ENCODE measurements at places on chromosomes 7 and 10.
A peak's percentile ranks its signal among the peaks of the same experiment; 100 is the strongest.

- no peak for DNase-seq
Observed at GRCh38 chr7:412313-412710, 107.3 kb downstream of the PDGFA start.

GRCh38 chr10:43395571-43396060, 13.4 kb downstream of the HNRNPF start:
- DNase-seq: peak; percentile 20

DNA sequence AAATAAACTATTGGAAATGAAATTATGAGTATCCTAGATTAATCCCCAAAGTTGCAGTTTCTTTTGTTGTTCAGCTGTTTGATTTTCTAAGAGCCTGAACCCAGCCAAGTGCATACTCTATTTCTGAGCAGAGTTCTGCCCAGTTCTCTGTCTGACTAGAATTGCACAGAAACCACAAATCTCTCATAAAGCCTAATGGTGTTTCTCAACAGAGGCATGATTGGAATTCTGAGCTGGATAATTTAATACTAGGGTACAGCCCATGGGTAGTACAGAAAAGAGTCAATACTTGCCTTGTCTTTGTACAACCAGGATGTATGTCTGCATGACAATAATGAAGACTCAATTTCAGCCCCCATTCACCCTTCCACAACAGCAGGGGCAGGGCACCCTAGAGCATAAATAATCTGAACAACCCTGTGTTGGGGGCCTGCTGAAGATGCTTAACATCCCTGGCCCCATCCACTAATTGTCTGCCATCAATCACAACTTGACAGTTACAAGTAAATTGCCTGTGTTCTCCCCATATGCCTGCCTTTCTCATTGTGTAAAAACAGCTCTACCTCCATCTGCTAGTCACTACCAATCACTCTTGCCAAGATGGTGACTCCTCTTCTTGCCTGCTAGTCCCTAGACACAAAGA, 114.4 kb downstream of the NPSR1 start:
- DNase-seq: no peak

DNA sequence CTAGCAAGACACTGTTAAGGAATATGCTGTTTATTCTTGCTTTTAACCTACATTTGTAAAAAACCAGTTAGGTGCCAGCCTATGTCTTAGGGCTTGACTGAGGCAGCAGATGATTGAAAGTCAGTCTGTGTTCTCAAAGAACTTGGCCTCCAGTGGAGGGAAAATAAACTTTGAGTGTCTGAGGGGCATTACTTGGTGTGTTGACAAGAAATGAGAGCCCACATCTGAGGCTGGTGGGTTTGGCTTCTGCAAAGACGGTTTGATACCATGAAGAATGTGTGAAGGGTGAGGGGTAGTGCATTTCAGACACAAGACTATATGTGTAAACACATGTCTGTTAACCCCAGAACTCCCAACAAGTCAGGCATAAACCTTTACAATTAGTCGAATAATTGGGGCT, 28.5 kb downstream of the CCSER2 start:
- DNase-seq: no peak

DNA sequence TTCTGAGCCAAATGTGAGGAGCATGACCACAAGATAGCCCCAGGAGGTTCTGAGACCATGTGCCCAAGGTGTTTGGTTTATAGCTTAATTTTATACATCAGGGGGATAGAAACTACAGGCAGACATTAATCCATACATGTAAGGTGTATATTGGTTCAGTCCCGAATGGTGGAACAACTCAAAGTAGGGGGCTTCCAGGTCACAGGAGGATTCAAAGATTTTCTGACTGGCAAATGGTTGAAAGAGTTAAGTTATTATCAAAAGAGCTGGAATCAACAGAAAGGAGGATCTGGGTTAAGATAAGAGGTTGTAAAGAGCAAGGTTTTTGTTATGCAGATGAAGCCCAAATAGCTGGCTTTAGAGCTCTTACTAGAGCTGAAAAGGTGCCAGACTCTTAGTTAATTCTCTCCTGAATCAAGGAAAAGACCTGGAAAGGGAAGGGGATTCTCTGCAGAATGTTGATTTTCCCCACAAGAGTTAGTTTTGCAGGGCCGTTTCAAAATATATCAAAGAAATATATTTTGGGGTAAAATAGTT, 640.0 kb downstream of the IPMK start:
- DNase-seq: no peak

GRCh38 chr7:1708596-1709251, 38.6 kb downstream of the ELFN1 start:
- no peak for DNase-seq

DNA sequence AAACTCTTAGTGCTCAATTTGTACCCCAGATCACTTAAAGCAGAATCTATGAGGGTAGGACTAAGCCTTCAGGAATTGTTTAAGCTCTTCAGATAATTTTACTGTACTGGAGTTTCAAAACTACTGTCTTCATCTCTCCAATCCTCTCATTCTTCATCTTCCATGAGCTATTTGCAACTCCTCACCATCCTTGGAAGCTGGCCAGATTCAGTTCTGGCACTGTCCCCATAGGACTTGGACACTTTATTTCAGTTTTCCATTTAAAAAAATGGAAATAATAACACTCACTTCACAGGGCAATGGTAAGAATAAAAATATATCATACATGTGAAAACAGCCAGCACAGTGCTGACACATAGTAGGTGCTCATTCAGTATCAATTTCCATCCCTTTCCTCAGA, 74.6 kb downstream of the PPP1R17 start:
- no peak for DNase-seq

GRCh38 chr7:92781117-92781720, 55.2 kb downstream of the CDK6 start:
- no peak for DNase-seq

- DNase-seq: no peak
Observed at GRCh38 chr7:91088156-91088555, 176.1 kb upstream of the FZD1 start.

GRCh38 chr7:135670179-135670578, 7.9 kb downstream of the STMP1 start:
- no peak for DNase-seq

GRCh38 chr7:153698046-153698445, 354.2 kb upstream of the DPP6 start:
- DNase-seq: no peak

- DNase-seq: no peak
Observed at GRCh38 chr7:106463851-106464611, 179.2 kb upstream of the NAMPT start.

DNA sequence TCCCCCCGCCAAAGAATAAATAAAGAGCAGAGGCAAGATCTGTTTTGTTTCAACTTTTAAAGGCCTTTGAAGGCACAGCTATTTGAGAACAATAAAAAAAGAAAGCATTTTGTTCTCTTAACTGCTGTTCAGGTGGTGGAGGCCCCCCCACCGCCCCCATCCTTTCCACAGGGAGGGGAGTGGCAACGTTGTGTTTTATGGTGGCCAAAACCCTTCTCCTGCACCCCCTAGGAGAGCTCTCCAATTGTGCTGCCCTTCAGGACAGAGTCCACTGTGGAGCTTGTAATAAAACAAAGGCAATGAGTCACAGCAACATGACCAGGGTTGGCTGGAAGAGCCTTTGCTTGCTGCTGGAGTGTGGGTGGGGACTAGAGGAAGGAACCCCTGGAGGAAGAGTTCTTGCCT, 987.9 kb downstream of the KCNMA1 start:
- DNase-seq: no peak

DNA sequence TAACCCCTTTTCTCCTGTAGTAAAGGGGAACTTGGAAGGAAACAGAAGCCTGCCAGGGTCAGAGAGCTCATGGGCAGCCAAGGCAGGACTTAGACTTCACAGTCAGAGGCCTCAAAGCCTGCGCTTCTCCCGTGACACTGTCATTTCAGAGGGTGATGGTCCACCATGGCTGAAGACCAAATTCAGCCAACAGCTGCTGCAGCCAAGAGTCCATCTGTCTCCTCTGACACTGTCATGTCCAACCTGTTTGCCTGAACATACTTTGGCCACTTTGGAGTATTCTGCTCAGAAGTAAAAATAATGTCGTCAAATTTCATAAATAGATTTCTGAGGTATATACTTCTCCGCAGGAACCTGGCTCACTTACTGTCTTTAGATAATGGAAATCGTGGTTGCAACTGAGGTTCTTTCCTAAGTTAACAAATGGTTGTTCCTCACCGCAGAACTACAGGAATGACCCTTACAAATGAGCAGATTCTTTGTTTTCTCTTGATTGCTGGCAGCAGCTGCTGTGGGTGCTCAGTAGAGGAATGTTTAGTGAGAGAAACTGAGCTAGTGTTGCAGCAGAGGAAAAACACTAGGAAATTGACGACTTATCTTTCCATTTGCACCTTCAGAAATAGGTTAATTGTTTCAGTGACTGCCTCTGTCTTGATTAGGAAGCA, 626.5 kb downstream of the SDK1 start:
- DNase-seq: no peak

GRCh38 chr7:46003896-46004875, 83.1 kb upstream of the IGFBP3 start:
- no peak for DNase-seq

- DNase-seq: no peak
Observed at GRCh38 chr7:34486371-34486770, 171.6 kb upstream of the NPSR1 start.

DNA sequence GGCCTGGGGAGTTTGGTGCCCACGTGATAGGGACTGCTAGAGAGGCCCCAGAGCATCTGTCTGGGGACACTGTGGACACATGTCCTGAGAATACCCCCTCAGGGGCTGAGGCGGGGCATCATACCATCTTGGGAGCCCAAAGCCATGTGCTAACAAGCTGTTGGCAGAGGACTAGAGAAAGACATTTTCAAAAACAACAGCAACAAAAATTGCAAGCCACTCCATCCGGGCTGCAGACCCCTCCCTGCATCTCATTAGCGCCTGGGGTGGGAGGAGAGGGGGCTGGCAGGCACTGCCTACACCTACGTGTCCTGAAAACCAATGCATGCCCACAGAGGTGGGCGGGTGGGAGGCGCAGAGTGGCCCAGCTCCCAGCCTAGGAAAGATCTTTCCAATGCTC, 507.4 kb upstream of the PODXL start:
- DNase-seq: no peak

DNA sequence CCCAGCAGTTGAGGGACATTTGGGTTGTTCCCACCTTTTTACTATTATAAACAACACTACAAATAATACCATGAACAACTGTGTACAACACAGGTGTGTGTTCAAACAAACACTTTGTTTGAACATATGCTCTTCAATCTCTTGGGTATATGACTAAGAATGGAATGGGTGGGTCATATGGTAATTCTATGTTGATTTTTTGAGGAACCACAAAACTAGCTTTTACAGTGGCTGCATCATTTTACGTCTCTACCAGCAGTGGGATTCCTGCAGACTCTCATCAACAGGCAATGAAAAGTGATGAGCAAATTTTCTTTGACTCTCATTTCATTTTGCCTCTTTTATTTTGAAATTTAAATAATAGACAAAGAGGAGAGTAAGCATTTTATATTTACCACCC, 116.9 kb upstream of the KLF14 start:
- no peak for DNase-seq

DNA sequence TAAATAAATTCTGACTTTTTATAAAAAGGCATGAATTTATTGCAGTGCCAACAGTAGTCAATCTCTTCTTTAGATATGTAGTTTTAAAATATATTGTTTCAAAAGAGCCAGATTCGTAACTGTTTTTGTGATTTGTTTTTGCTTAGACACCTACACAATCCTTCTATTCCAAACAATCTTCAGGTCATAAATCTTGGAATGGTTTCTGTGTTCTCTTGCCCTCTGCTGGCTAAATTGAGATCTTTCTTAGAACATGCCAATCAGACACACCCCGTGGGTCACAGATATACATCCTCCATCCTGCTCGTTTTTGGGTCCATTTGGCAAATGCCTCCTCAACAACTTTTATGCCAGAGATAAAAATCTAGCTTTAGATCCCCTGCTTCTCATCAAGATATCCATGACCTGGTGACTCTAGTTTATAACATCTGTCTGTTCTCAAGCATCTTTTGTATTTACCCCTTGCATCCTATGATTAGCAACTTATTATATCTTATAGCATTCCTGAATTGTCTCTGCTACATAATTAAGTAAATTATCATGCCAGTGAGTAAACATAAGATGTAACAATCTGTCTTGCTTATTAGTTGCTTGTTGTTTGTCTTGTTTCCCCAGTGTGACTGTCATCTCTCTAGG, 35.3 kb upstream of the IFRD1 start:
- no peak for DNase-seq

DNA sequence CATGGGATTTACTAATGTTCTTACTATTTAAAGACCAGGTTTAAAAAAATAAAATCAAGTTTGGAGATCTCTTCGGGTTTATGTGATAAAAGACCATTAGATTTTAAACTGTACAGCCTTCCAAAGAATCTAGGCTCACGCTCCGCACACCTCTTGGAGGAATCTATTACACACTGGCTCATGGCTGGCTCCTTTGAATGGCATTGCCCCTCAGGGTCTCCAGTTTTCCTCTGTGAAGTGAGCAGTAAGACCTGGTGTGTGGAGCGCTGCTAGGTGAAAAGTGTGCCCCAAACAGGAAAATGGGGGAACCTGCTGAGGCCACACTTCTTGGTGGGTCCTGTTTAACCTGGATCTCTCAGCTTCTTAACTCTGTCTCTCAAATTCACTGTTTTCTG, 142.3 kb downstream of the KAT6B start:
- no peak for DNase-seq

DNA sequence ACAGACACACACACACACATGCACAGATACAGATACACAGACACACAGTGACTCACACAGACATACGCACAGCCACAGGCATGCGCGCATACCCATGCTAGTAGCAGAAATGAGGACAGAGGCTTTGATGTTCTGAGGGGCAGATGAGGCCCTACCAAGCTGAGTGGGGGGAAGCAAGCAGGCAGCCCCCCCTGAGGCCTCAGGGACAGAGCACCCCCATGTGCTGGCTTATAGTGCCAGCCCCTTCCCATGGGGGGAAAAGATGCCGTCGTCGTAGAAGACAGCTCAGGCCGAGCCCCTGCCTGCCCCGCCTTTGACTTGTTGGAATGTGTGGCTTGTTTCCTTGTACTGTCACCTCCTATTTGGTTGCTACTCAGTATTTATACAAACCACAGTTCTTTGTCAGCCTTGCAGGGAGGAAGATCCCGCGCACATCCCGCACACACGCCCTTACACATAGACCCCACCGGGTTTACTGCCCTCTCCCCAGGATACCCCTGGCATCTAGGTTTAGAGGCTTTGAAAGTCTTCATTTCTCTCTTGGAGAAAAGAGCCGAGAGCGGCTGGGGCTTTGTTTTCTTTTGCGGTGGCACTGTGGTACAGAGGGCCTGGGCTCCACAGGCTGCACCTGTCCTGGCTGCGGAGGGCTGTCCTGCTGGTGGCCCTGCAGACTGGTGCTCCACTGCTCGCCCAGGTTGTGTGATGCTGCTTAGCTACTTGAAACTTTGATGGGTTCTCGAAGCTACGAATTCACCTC, 112.5 kb downstream of the DOCK1 start:
- DNase-seq: no peak

- DNase-seq: no peak
Observed at GRCh38 chr7:139727151-139727705, 50.6 kb downstream of the HIPK2 start.

- no peak for DNase-seq
Observed at GRCh38 chr7:54397836-54398612, 144.2 kb upstream of the VSTM2A start.

- no peak for DNase-seq
Observed at GRCh38 chr7:31335884-31336201, 4.7 kb downstream of the NEUROD6 start.

- DNase-seq: no peak
Observed at GRCh38 chr7:95367606-95368005, 28.6 kb downstream of the PON3 start.

- no peak for DNase-seq
Observed at GRCh38 chr10:102274062-102274461, 28.7 kb downstream of the GBF1 start.
